Hematopoietic multipotent progenitor cell (in vitro differentiated cells): ENCODE measurements at places on chromosomes 4 and X. TPM values are rescaled to one million over a fixed set of nuclear protein-coding genes. Genes with fewer than 3 reads are reported as not detected.

NEXMIF gene
- total RNA-seq: under 0.01 TPM

PFKFB1 gene
- 0.27 TPM for total RNA-seq

C4orf51 gene
- not detected for total RNA-seq

TDO2 gene
- not detected for total RNA-seq

BEX5 gene
- total RNA-seq: 1.3 TPM

DNA sequence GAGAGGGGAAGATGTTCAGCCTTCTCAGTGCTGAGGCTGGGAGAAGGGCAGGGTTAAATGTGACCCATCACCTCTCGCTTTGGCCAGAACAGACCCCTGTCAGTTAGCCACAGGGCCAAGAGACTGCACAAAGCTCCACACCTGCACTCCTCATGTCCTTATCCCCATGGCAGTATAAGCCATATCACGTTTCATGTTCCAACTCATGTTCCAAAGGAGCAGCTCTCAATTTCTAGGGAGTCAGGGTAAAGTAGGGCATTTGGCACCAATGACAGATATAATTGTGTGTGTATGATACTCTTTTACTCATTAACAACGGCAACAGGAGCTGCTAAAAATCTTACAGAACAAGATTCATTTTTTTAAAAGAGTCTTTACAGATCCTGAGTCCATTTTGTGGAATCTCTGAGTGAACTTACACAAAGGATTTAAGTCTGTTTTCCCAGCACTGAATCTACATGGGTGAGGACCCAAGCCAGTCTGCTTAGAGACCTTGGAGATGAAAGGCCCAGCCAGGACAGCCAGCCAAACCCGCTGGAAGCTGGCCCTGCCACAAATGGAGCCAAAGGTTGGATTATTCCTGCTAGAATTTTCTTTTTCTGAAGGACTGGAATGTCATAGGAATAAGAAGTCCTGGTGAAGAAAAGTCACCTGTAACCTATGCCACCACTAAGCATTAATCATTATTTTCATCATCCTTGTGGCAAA lies 129.1 kb upstream of the SMAD1 start:
- no peak for DNase-seq

DNA sequence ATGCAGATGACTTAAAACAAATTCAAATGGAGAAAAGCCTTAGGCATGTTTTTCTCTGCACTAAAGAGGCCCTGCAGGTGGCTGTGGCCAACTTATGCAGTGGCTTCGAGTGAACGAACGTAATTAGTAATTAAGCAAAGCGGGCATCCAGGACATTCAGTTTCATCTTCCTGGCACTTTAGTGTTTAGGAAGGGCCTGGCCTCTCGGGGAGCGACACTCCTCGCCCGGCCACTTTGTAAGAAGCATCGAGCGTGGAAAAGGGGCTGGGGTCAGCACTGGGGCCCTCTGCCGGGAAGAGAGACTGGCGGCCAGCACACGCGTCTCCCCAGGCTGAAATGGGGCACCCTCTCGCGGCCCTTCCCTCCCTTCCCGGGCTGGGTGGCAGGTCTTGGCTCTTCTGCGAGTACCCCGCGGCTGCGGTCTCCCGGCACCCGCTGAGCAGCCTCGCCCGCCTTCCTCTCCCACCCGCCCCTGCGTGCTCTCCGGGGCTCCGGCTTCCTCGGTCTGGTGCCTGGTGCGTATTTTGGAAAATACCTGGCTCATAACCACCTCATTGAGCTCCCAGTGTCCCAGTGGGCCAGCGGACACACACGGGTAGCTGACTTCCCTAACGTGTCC lies 677 bp upstream of the CYP4V2 start:
- peak; percentile 51 for DNase-seq

- DNase-seq: no peak
Observed at GRCh38 chrX:148785256-148785655, 284.8 kb downstream of the AFF2 start.

DNA sequence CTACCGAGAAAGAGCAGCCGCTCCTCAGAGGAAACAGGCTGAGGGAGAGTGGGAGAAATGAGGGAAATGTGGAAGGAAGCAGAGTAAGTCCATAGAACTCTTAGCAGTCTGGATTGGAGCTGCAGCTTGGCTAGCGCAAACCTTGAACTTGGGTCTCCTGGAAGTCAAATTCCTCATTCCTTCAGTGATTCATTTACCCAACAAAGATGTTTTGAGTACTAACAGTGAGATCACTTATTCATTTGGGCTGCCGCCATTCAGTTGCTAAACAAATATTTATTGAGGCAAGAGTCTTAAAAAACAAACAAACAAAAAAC lies 51.5 kb downstream of the SEL1L3 start:
- no peak for DNase-seq

- no peak for DNase-seq
Observed at GRCh38 chrX:9522378-9523155, 57.7 kb downstream of the TBL1X start.

DNA sequence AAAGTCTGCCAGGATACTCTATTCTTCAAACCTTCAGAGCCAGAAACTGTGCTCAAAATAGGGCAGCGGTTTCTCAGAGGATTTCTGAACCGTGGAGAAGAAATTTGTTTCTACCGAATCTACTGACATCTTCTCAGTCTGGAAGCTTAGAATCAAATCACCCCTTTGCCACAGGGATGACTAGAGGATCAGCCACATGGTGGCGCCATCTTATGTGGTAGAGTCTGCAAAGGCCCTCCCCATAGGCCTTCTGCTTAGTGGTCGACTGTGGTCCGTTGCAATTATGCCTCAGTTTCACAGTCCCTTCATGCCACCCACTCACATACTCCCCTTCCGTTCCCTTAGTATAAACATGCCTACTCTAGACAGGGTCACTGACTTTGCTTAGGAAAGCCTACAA lies 680.7 kb upstream of the SPANXN1 start:
- no peak for DNase-seq
